ENCODE measurements at places on chromosomes 1 and 21.

DNA sequence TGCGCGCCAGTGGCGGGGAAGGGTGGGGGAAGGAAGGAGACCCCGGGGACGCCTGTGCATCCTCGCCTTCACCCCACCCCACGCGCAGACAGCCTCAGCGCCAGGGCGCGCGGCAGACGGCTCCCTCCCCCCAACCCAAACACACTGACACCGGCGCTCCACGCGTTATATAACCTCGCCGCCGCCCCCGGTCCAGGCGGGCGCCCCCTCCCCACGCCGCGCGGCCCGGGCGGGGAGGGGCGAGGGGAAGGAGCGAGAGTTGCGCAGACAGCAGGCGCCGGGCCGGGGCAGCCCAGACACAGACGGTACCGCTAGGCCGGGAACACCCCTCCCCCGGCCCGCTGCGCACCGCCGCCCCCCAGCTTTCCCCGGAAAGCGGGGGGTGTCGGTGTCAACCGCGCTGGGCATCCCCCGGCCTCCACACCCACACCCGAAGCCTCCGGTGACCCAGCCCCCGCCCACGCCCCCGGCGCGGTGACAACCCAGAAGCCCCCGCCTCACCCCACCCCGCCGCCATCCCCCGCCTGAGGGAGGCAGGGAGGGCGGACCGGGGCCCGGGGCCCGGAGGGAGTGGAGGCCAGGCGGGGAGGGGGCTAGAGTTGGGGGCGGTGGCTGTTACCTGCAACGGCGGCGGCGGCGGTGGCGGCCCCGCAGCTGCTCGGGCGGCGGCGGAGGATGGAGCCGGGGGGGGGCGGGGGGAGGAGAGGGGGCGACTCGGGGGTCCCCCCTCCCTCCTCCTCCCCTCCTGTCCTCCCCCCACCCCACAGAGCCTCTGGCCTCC is 432 bp downstream of the AKT3 start:
- no peak for DNase-seq

- DNase-seq, result no peak
Observed at GRCh38 chr1:82449506-82450057, 648.8 kb downstream of the ADGRL2 start.

DNA sequence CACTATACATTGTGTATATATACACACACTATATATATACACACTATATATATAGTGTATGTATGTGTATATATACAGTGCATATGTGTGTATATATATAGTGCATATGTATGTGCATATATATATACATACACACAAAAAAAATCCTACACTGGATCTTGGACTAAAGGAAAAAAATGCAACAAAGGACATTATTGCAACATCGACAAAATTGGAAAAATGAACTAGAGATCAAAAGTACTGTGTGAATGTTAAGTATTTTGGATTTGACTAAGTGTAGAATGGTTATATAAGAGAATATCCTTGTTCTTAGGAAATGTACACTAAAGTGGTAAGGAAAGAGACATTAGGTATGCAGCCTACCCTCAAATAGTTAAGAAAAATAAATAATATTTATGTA is 36.5 kb downstream of the SMYD3 start:
- DNase-seq, result no peak

DNA sequence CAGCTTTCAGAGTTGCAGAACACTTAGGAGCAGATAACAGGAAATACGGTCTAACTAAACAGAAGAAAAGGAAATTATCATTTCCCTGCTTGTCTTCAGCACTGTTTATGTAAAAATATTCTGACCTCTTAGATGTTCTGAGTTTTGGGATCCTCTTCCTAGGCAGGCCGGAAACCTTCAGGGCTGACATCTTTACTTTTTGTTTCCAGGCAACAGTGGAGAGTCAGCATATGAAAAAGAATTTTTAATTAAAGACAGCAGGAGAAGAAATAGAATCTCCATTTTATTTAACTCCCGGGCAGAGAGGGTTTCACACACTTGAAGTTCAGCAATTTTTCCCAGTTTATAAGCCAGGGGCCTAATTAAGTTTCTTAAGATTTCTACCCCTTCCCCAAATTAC is 5.1 kb upstream of the RIPPLY3 start:
- no peak for DNase-seq

- DNase-seq, result no peak
Observed at GRCh38 chr1:107653005-107653404, 312.0 kb downstream of the VAV3 start.

DNA sequence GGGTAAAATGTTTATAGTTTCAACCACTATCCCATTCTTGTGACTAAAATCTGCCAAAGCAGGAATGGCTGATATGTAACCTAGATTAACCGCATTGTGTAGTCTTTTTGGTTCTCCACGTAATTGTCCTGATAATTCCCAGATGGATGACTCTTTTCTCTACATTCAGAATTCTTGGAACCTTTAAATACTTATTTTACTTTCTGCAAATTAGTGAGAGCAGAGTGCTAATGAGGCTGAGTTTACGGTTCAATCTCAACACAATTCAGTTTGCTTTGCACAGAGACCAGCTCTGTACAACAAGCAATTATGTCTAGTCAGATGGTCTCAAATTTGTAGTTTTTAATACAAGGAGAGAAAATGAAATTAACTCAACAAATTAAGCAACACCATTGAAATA is 9.1 kb downstream of the CRB1 start:
- DNase-seq, result no peak

GRCh38 chr1:63795455-63795854 is 21.6 kb downstream of the ROR1 start:
- no peak for DNase-seq

GRCh38 chr1:31166462-31166861 is 73.2 kb downstream of the NKAIN1 start:
- no peak for DNase-seq

DNA sequence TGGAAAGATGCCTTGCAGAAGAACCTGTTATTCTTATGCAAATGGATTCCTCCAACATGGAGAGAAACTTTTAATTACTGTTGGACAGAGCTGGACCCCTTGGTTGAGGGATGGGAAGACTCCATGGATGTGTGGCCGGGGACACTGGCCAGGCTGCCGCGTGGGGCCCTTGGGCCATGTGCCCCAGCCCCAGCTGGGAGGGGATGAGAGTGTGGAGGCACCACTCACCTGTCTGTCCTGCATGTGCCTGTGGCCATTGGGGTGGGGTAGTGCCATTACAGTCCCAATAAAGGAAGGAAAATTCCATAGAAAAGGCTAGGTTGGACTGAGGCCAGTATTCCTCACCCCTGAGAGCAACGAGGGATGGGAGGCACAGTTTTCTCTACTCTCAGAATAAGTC is 564.5 kb upstream of the PTBP2 start:
- DNase-seq, result no peak

DNA sequence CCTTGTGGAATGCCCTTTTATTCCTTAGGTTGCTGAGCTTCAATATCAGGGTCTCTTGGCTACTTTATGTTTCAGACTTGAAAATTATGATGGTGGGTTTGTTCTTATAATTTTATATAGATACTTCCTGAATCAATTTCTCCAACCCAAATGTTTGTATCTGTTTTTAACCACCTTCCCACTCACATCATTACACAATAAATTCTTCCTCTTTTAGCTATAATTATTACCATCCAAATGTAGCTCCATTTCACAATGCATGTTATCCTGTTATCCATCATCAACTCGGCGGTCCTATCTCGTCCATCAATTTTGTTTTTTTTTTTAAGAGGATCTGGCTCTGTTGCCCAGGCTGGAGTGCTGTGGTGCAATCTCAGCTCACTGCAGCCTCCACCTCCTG is 357.6 kb upstream of the ZP4 start:
- no peak for DNase-seq

DNA sequence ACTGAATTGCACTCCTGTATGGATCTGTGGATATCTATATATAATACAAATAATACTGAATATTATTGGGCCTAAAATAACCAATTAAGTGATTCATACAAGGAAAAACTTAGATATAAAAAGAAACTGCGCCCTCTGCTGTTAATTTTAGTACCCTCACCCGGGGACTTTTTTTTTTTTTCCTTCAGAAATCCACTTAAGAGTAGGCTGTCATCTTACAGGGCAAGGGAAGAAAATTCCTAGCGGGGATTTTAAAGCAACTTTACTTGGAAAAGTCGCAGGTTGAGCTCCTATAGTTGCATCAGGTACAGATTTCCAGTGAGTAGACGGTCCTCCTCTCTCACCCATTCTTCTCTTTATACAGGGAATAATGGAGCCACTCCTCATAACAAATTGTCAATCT is 1.3 kb downstream of the NTNG1 start:
- DNase-seq, result peak; percentile 20

- DNase-seq, result peak; percentile 38
Observed at GRCh38 chr1:205600085-205600484, 31.7 kb downstream of the ELK4 start.

DNA sequence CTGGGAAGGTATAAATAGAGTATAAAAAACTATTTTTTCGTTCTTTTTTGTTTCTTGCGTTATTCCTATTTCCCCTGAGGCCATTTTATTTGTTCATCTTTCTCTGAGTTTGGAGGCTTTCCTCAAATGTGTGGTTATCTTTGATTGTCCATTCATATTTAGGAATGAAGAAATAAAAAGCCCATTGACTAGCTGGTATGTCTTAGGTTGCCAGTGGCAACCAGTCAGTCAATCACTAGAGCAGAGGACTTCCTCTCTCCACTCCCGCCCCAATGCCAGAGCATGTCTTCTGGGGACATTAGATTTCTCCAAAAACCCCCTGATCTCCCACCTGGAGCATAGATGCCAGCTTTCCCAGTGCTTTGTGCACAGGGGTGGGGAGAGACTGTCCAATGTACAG is 20.7 kb upstream of the FOXE3 start:
- no peak for DNase-seq

DNA sequence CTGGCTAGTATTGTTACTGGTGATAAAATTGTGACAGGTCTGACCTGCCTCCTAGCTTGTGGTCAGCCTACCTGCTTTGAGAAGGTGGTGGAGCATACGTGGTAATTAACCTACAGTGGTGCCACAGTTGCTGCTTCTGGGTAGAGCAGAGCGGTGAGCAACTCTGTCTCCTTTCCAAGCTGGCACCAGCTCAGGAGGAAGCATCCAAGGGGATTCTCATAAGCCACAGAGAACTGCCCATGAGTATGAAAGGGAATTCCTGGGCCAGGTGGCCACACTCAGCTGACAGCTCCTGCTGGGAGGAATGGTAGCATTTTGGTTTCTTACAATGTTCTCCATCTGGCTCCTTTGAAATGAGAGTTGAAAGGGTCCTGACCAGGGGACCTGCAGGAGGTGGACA is 39.4 kb downstream of the ATP2B4 start:
- no peak for DNase-seq

DNA sequence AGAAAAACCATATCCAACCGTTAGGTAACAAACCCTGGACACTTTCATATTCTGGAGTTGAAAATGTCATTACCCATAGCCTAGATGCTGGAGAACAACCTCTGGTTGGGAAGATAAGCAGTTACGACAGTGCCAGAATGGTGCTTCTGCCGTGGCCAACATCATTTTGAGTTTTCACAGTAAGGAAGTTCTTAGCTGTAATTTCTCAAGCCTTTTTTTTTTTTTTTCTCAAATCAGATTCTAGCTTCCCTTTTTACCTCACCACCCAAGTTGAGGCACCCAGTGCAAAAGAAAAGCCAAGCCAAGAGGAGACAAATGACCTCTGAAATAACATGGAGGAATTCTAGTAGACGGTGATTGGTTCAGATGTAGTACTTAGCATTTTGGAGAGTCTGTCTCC is 21.8 kb downstream of the PPT1 start:
- DNase-seq, result no peak

DNA sequence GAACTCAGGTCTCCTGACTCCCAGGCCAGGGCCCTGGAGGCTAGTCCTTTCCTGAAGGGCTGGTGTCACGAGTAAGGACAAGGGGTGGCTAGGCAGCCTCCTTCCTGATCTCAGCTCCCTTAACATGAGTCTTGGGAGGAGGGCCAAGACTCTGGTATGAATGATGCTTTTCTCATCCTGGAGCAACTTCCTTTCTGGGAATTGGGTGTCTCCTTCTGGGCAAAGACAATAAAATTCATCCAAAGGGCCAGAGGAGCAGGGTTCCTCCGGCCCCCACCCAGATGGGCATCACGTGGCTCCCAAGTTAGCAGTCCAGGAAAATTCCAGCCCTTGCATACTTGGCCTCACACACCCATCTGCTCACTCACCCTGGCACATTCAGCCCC is at the start of gene FAM167B:
FAM167B (plus strand) TSS at position 335 of the 386 bp plus-strand sequence. CDS start 200 bp downstream, outside the sequence.
- DNase-seq, result no peak

DNA sequence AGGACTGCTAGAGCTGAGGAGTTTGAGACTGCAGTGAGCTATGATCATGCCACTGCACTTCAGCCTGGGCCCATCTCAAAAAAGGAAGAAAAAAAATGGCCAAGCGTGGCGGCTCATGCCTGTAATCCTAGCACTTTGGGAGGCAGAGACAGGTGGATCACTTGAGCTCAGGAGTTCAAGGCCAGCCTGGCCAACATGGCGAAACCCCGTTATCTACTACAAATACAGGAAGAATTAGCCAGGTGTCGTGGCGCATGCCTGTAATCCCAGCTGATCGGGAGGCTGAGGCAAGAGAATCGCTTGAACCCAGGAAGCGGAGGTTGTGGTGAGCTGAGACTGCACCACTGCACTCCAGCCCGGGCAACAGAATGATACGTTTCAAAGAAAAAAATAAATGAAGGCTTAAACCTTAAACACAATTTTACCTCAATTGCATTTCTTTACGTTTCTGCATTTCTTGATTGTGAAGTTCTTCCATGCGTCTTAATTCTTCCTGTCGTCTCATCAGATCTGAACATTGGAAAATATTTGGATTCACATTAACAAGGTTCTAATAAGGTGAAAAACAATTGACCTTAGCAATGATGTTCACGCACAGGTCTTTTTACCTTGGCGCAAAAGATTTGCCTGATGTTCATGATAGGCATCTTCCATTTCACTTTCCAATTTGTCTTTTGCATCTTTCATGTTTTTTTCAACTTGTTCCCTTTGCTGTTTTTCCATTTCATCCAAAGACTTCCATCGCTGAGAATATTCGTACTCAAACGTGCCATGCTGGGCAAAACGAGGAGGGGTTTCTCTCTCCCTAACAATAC is 4.2 kb downstream of the SFPQ start:
- DNase-seq, result no peak

DNA sequence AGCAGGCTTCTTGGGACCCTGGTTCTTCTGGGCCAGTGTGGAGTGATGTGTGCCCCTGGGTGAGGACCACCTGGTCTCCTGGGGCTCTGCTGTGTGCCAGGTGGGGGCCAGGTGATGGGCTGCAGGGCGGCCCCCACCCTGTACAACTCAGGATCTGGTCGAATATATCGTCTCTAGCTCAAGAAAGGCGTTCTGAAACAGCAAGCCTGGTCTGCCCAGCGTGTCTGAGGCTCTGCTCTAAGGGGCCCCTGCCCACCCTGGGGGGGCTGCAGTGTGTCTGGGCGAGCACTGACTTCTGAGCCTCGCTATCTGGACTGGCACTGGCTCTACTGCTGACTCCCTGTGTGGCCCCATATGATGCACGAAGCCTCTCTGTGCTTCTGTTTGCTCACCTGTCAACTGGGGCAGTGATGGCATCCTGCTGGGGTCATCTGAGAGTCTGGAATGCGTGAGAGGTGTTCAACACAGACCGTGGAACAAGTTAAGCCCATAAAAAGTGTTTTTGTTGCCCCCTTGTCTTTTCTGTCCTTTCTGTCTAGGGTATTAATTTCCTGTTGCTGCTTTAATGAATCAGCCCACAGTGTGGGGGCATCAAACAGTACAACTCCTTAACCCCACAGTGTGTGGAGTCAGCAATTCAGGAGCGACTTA is 56.0 kb upstream of the TRAPPC10 start:
- no peak for DNase-seq

- no peak for DNase-seq
Observed at GRCh38 chr1:21823206-21823979, 11.3 kb downstream of the LDLRAD2 start.
